ENCODE measurements at places on chromosomes 3 and 15.

DNA sequence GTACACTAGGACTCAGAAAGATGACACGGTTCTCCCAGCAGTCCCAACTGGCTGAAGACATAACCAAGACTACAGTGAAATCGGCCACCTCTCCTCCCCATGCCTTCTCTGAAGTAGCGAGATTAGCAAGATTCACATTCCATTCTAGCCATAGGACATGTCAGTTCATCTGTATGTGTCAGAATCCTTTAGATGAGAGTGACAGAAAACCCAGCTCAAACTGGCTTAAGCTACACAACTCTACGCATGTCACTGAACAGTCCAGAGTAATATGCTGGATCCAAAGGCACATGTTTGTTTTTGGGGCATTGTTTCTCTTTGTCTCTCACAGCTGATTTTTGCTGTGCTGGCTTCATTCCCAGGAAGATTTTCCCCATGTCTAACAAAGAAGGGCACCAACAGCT, 75.8 kb downstream of the RARB start:
- no peak for DNase-seq

- no peak for DNase-seq
These were observed 23.5 kb upstream of the ZNF639 start for GRCh38 chr3:179299316-179299715.

DNA sequence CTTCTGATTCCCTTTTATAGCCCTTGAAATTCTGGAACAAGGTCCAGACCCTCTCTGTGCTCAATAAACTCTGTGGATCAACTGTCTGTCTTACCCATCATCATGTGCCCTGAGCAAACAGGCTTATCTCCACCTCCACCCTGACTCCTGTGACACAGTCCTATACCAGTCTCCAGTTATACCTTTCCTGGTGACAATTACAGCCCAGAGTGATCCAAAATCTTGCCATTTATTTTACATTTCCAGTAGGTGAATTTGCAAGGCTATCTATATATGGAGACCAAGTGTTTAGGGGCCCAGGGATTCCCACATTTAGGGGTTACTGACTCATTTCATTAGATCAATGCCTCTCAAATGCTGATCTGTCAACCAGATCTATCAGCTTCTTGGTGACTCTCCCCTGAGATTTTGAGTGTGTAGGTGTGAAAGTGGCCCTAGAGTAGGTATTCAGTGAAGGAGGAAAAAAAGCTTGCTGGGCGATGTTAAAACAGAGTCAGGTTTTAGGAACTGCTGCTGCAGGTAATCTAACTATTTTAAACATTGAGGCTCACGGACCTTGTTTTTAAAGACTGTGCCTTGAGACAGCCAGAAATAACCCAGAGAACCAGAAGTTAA, 229.6 kb upstream of the WNT5A start:
- no peak for DNase-seq

- DNase-seq, result no peak
These were observed 275.0 kb upstream of the LYSMD4 start for GRCh38 chr15:100008258-100008657.

- DNase-seq, result no peak
These were observed 117.1 kb downstream of the TPRA1 start for GRCh38 chr3:127473244-127474024.

GRCh38 chr3:147836330-147836729, 427.2 kb downstream of the ZIC1 start:
- DNase-seq, result no peak

- DNase-seq, result no peak
These were observed 2.3 kb upstream of the SHC4 start for GRCh38 chr15:48965972-48966371.
